ENCODE measurements at places on chromosomes 1 and 21. TPM values are rescaled to one million over a fixed set of nuclear protein-coding genes. Genes with fewer than 3 reads are reported as not detected.

- DNase-seq, result no peak
Measured at GRCh38 chr1:16151995-16152384, 3.9 kb downstream of the EPHA2 start.

- no peak for DNase-seq
Measured at GRCh38 chr1:220922951-220923350, 43.7 kb downstream of the HLX start.

DNA sequence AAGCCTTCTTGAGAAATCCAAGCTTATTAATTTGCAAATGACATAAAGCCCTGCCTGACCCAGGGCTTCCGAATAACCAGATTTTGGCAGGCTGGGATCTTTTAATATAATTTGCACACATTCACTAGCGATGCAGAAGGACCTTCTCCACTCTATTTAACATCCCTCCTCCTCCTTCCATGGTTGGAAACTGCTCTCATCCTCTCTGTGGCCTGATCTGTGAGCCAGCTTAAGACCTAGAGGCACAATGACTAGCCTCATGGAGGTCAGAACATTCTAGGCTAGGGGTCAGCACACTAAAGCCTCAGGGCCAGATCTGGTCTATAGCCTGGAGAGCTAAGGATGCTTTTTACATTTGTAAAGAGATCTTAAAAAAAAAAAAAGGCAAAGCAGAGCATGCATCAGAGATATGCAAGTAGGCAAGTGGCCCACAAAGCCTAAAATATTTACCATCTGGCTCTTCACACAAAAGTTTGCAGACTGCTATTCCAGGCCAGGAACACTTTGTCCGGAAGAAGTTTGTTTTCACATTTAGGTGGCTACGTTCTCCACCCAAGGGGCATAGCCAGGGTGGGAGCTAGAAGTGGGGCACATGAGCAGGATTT is 138.2 kb upstream of the HMGB4 start:
- no peak for DNase-seq

DNA sequence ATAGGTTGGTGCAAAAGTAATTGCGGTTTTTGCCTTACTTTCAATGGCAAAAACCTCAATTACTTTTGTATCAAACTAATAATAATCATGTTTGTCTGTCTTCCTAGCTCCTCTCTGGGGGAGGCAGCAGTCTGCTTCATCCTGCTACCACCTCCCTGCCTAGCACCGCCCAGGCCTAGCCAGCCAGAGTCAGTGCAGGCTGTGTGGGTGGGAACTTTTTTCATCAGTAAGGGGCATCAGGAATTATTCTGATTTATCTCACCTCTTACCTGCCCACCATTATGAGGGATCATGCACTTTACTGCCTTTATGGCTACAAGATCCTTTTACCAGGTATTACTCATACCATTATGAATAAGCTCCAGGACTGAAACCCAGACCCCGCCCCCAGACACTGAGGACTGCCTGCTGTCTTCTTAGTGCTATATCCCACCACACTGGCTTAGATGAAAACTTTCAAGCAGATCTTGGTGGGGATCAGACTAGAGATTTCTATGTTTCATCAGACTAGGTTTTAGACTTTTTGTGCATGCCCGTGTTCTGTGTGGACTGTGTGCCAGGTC is 116.4 kb downstream of the PBX1 start:
- peak; percentile 62 for DNase-seq

GRCh38 chr1:58227604-58228003 is 318.9 kb downstream of the OMA1 start:
- DNase-seq, result no peak

The CRABP2 gene
- 38.8 TPM for total RNA-seq

The REN gene
- not detected for total RNA-seq
